ENCODE measurements at places on chromosomes 13 and 19.

GRCh38 chr13:47463726-47464125 lies 537.3 kb downstream of the SUCLA2 start:
- DNase-seq = no peak

DNA sequence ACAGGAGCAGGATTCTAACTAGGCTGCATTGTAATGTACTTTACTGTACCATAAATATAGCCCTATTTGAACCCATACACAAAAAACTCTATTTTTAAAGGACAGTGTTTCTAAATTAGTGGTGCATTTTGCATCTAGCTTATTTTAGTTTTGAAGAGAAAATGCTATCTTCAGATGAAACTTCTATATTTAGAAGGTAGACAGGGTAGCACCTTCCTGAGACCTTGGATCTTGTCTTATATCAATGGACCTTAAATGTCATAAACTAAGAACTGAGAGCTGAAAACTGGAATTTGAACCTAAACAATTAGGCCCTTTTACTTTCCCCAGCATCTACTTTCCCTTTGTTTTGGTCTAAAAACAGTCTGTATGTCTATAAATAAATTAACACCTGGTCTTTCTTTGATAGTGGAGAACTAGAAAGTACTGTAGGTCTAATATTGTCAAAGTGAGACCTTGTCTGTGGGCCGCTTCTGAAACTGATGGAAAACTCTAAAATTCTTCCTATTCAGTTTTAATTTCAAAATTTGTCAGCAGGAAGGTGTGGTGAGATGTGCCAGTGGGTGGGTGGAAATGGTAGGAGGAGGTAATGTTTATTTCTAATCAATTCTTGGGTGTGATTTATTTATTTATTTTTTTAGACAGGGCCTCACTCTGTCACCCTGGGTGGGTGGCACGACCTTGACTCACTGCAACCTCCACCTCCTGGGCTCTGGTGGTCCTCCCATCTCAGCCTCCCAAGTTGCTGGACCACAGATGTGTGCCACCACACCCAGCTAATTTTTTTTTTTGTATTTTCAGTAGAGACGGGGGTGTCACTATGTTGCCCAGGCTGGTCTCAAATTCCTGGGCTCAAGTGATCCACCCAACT lies 10.1 kb downstream of the COG3 start:
- DNase-seq = no peak

- no peak for DNase-seq
Observed at GRCh38 chr19:39342647-39343305, 555 bp downstream of the SAMD4B start.

DNA sequence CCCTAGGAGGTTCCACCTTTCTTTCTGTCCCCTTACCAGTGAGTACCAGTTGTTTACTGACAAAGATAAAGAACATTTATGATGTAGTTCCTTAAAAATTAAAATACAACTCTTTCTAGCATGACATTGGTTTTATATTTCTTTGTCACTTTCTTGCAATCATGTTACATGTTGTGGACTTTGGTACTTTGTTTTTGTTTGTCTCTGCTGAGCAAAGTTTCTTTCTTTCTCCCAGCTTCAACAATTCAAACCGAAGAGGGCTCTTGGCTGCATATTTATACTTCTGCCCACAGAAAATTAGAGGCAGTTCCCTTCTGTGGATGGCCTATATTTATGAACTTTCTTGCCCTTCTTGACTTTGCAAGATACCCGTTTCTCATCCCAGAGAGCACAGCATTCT lies 201.2 kb downstream of the MTUS2 start:
- no peak for DNase-seq

- peak; percentile 76 for DNase-seq
Observed at GRCh38 chr19:17784201-17785008, 10.5 kb upstream of the B3GNT3 start.

- DNase-seq = no peak
Observed at GRCh38 chr13:110413016-110413675, 106.1 kb downstream of the COL4A2 start.

DNA sequence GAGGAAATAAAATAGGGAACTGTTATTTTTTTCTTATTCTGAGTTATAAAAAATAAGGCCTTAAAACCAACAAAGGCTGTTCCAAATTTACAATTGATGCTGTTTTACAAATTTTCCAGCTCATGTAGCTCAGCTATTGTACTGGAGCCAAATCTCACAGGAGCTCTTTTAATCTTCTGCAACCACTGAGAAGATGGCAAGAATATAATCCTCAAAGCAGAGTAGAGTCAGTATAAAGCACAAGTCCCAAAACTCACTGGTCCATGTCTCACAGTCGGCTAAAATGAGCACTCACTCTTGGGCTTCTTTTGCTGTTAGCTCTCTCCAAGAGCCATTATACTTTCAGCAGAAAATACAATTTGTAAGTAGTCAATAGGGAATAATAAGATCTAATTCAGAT lies 1074.4 kb upstream of the PRR20A start:
- DNase-seq = peak; percentile 52

DNA sequence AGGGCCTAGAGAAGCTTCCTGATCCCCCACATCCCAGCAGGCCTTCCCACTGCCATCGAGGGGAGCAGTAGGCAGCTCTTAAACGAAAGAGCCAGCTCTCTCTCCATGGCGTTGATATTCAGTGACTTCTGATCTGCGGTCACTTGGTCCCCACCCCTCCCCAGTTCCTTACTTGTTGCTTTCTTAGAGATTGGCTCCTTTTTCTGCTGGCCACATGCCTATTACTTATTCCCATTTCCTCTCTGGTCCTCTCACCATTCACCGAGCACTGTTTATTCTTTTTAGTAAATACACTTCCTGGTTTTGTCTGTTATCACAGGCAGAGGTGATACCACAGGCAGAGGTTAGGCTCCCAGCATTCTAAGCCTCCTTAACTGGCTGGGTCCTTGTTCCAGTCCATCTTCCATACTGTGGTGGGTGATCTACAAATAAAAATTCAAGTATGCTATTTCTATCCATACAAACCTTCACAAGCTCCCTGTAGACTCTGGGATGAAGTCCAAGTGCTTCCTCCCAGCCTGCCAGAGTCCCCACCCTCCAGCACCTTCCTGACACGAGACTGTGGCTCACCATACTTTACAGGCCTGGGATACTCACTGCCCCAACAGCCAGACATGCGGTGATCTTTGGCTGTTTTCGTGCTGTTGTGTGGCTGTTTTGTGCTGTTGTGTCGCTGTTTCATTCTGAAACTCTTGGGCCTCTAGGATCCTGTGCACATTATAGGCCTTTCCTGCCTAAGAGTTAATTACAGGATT lies 315.9 kb downstream of the ATP8A2 start:
- DNase-seq = no peak

- DNase-seq = no peak
Observed at GRCh38 chr13:50635504-50635903, 208.0 kb downstream of the DLEU7 start.
